ENCODE measurements at places on chromosomes 6 and 20.

DNA sequence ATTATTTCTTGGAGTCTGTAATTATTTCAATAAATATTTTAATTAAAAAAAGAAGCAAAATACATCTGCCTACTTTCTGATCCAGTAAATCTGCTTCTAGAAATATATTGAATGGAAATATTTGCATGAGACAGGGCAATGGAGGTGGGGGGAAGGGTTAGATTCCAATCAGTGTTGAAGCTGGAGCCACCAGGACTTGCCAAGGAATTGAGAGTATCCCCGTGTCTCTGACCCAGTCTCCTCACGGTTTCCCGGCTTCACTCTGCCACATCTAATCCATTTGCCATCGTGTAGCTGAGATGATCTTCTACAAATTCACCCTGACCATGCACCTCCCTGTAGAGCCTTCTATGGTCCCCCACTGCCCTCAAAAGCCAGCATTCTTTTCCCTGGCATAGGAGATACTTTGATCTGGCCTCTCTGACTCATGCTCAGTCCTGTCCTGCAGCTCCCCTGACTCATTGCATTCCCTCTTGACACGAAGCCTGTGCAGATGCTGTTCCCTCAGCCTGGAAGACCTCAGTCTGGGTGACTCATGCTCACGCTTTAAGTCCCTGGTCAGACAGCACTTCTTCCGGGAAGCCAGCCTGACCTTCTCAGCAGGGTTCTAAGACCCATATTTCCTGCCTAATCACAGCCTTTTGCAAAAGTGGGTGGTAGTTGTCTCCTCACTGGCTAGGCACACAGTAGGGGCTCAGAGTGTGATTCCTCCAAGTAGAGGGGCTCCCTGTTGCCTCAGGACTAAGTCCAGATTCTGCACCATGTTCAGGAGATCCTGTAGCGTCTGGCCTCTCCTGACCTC lies 23.0 kb upstream of the FKBP1A start:
- DNase-seq: peak; percentile 100

GRCh38 chr6:163122365-163122764 lies 292.2 kb upstream of the QKI start:
- no peak for DNase-seq

DNA sequence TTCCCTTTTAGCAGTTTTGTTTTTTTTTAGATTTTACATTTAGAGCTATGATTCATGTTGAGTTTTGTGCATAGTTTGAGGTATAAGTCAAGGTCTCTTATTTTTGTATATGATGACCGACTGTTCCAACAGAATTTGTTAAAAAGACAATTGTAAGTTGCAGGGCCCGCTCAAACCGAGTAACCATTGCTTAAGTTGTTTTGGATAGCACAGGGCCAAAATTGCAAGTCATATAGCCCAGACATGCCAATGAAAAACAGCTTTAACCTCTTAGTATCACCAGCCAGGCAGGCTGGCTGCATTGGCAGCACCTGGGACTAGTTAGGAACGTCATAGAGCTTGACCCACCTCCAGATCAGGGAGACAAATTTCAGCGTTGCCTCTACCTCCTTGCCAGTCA lies 47.3 kb downstream of the PFDN4 start:
- DNase-seq: no peak

DNA sequence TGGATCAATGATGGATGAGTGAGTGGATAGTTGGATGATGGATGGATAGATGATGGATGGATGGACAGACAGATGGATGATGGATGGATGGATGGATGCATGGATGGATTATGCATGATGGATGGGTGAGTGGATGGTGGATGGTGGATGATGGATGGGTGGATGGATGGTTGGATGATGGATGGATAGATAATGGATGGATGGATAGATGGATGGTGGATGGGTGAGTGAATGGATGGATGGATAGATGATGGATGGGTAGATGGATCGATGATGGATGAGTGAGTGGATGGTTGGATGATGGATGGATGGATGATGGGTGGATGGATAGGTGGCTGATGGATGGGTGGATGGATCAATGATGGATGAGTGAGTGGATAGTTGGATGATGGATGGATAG lies 176.0 kb downstream of the TAF4 start:
- DNase-seq: no peak

DNA sequence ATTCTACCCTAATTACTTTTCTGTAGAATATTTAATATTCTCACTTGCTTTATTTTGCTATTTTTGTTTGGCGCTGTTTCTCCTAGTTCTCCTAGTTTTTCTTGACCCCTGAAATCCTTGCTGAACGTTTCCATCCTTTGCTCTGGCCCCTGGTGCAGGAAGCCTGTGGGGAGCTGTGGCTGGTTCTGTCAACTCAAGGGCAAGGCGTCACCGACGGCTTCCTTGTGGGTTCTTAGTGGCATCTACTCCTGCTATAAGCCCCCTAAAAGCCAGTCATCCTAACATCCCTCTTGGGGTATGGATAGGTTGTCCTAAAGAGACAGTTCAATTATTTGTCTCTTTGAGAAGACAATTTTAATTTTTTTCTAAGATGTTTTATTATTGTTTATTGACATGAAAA lies 36.9 kb upstream of the KIF25 start:
- DNase-seq: no peak

GRCh38 chr6:16056263-16056870 lies 72.5 kb upstream of the MYLIP start:
- no peak for DNase-seq

DNA sequence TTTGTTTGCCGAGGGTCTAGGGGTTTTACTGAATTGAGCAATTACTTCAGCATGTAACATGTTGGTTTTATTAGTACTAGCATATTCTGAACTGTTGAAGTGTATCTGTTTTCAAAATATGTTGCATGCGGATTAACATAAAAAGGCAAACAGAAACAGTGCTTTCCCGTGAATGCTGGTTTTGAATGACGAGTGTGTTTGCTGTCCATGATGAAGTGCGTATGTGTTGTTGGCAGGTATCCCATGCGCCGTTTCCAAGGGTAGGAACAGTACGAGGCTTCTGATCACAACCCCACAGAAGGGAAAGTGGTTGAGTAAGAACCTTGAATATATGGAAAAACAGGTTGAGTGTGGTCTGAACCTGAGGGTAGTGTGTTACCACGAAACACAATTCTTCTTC lies 232.9 kb downstream of the SAMD5 start:
- DNase-seq: no peak

DNA sequence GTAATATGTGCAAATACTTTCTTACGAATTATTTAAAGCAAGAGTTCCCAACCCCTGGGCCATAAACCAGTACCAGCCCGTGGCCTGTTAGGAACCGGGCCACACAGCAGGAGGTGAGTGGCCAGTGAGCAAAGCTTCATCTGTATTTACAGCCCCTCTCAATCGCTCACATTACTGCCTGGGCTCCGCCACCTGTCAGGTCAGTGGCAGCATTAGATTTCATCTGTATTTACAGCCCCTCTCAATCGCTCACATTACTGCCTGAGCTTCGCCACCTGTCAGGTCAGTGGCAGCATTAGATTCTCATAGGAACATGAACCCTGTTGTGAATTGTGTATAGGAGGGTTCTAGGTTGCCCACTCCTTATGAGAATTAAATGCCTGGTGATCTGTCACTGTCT lies 142.0 kb downstream of the RNASET2 start:
- no peak for DNase-seq

GRCh38 chr20:57672164-57672563 lies 37.7 kb downstream of the PMEPA1 start:
- DNase-seq: no peak
